ENCODE measurements at places on chromosomes 4 and X. TPM values are rescaled to one million over a fixed set of nuclear protein-coding genes. Genes with fewer than 3 reads are reported as not detected.

- no peak overlapping the region for H3K4me3 ChIP-seq
- DNase-seq: no peak
- H3K4me1 ChIP-seq: peaks cover 37% of the 10 kb centered on the region
- no peaks in the 10 kb centered on the region for H3K27me3 ChIP-seq
These were observed 46.0 kb downstream of the FNIP2 start for GRCh38 chr4:158814636-158815330.

DNA sequence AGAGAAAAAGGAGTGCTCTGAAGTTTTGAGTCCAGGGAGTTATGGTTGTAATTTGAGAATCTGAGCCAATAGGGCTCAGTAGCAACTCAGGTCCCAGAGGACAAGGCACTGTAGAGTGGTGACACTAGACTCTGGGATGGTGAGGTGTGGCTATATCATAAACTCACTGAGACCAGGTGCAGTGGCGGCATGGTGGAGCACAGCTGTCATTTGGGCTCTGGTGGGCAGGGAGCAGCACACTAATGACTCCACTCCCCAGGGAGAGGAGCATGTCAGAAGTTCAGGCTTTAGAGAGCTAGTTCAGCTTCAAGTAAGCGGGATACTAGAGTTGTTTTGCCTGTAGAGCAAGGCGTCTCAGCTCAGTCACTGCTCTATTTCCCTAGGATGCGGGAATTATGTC, 165.4 kb upstream of the USP38 start:
- no peak overlapping the region for H3K27ac ChIP-seq
- peaks cover 19% of the 10 kb centered on the region for H3K27me3 ChIP-seq
- no peaks in the 10 kb centered on the region for H3K4me1 ChIP-seq
- H3K36me3 ChIP-seq: no peaks in the 10 kb centered on the region

GRCh38 chr4:76234679-76235044, 16.9 kb upstream of the FAM47E start:
- no peak overlapping the region for H3K4me3 ChIP-seq
- no peaks in the 10 kb centered on the region for H3K4me1 ChIP-seq
- H3K36me3 ChIP-seq: no peaks in the 10 kb centered on the region
- no peak for DNase-seq
- no peak overlapping the region for H3K27ac ChIP-seq

Gene MAGEB10
- total RNA-seq: not detected
